ENCODE measurements at places on chromosomes 16 and 17.

DNA sequence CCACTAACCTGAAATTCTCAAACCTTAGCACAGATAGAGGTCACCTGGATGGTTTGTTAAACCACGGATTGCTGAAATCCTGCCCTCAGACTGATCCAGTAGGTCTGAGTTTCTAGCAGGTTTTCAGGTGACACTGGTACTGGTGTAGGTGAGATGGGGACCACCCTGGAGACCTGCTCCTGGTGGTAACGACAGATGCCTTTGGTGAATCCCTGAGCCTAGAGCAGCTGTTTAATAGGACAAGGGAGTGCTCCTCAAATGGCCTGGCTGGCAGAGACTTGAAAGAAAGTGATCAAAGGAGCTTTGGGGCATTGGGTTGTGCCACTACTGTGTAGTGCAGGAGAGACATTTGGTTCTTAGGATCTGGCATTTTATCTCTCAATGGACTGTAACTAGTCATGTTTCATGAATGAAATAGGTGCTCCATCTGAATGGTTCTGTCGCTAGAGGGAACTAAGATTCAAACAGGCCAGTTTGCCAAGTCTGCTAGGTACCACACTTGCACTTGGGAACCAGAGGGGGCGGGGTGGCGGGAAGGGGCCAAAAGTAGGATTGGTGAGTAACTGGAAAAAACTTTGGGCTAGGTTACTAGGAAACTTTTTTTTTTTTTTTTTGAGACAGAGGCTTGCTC lies 2.9 kb upstream of the IFI35 start:
- DNase-seq, result no peak

GRCh38 chr17:36142235-36142634 lies 34.2 kb downstream of the TBC1D3B start:
- DNase-seq, result no peak

- DNase-seq, result no peak
These were observed 18.2 kb upstream of the IL17C start for GRCh38 chr16:88619859-88620815.

- no peak for DNase-seq
These were observed 26.1 kb downstream of the QPRT start for GRCh38 chr16:29705030-29705429.

DNA sequence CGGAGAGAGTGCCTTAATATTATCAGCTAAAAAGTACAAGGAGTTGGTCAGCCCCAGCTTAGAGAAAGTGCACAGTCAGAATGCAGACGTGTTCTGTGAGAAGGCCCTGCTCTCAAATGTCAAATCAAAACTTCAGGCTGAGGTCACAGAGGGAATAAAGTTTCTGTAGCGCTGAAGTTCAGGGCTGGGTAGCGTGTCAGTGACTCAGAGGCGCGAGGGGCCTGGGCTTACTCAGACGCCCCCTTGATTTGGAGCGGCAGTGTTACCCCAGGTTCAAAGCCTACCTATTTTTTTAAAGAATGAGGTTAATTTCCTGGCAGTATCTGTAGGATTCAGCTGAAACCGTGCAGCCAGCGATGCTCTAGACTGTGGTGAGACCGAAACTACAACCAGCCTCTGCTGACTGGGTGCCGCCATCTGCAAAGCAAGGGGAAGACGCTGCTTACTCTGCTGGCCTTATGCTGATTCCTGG lies 4.8 kb downstream of the CIAO3 start:
- DNase-seq, result no peak

DNA sequence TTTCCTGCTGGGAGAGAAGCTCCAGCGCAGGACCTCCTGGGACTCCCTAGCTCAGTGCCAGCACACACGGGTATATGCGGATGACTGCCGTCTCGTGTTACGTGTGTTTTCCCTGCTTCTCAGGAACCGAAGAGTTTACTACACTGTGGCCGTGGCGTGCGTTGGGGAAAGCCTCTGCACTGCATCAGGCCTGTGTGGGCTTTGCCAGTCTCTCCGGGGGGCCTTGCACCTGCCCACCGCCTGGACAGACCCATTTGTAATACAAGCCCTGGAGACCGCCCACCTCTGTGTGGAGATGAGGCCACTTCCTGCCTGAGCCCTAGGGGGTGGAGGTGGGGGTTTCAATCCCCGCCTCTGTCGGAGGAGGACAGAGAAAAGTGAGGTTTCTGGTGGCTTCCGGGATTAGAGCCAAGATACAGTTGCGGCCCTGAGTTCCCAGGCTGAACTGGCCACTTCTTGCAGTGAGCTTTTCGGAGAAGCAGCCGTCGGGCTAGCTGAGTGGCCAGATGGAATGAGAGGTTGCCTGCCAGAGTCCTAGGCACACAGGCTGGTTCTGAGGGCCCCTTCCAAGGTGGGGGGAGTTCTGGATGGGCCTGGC lies 43.4 kb upstream of the GSE1 start:
- DNase-seq, result peak; percentile 92

DNA sequence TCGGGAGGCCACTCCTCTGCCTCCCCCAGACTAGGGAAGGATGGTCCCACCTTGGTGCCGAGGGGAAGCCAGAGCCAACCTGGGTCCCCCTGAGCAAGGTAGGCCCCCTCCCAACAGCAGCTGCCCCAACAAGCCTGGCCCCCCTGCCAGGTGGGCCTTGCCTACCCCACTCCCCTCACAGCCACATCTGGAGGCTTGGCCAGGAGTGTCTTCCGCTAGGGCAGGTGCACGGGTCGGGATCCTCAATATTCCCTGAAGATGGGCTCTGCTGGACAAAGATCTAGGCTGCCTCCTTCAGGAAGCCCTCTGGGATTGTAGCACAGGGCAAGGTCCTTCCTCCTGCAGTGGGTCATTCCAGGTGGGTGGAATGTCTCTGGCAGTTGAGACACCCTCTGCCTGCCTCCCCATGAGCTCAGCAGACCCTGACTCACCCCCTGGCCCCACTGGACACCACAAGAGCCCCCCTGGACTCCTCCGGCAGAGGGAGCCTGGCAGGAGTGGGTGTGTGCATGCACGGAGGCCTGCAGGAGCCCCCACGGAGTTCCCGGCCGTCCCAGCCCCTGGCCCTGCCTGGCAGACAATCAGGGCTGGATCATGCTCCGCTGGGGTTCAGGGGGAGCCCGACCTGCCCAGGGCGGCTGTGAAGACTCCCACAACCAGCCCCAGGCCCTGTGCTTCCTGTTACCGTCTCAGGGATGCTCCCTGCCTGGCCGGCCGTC lies 435 bp downstream of the C1QTNF8 start:
- DNase-seq, result no peak

DNA sequence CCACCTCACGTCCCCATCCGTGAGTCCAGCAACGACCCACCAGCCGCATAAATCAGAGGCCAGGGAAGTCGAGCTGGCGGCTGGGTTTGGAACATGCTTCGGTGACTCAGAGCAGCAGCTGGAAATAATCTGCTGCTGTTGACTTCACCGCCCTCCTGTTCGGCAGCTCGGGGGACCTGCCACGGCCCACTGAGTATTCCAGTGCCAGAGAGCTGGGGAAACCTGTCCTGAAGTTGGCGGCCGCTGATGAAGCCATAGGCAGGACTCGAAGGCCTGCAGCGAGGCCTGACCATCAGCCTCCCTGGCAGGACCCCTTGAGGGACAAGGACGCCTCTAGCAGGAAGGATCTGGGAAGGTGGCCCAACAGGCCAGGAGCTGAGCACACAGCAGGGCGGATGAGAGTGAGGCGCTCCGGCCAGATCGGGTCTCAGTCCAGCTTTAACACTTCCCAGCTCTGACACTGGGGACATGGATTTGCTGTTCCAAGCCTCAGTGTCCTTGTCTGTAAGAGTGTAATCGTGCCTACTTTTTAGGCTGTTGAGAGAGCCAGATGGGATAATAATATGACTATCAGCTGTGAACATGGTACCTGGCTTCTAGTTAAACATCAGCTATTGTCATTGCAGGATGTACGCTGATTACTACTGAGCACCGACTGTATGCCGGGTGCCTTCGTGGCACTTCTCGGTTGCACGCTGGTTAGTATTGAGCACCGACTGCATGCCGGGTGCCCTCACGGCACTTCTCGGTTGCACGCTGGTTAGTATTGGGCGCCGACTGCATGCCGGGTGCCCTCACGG lies 50.4 kb upstream of the CIBAR2 start:
- DNase-seq, result no peak

DNA sequence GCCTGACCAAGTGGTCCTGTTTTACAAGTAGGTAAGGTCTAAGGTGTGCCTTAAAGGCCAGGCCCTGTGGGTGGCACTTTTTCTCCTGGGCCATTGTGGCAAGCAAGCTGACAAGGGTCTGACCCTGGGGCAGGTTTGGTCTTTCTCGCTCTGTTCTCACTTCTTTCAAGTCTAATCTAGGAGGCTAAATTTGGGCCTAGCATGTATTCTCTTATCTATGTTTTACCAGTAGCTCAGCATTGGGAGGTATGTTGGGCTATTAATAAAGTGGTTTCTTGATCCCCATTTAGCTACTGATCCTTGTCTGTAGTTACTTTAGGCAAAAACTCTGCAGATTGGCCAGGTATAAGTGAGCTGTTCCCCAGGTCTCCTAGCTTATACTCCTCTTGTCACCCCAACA lies 77.7 kb downstream of the DNAH3 start:
- no peak for DNase-seq

All from GM19239 (cell line).